ENCODE measurements at places on chromosomes 1 and 21.

GRCh38 chr1:84750110-84750730 is 60.0 kb upstream of the SSX2IP start:
- DNase-seq = no peak

GRCh38 chr1:147579532-147579931 is 38.2 kb downstream of the BCL9 start:
- peak; percentile 43 for DNase-seq

GRCh38 chr21:41482301-41482700 is 25.7 kb downstream of the TMPRSS2 start:
- peak; percentile 18 for DNase-seq

DNA sequence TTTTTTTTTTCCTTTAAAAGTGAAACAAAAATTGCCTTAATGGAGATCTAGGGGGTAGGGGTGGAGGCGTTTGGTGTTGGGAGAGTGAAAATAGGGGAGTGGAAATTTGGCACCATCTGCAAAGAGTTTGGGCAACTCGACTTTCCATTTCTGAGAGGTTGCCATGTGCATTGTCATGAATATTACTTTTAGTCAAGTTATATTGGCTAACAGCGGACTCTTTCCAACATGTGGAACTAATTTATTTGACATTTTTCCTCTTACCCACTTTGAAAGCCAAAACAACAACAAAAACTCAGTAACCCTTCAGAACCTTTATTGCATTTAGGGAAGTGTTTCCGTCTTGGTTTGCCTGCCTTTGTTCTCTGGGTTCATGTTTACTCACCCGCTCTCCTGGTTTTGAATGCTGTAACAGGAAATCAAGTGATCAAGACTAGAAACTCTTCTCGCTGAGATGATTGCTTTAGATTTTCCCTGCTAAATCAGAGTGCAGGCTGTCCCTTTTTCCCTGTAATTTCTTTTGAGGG is 70.4 kb downstream of the CACHD1 start:
- DNase-seq = peak; percentile 80
